ENCODE measurements at places on chromosomes 4 and X.

- no peak for DNase-seq
Observed at GRCh38 chrX:112818114-112819007, 22.3 kb downstream of the AMOT start.

- DNase-seq, result peak; percentile 33
Observed at GRCh38 chr4:128863312-128864075, 54.0 kb downstream of the JADE1 start.

DNA sequence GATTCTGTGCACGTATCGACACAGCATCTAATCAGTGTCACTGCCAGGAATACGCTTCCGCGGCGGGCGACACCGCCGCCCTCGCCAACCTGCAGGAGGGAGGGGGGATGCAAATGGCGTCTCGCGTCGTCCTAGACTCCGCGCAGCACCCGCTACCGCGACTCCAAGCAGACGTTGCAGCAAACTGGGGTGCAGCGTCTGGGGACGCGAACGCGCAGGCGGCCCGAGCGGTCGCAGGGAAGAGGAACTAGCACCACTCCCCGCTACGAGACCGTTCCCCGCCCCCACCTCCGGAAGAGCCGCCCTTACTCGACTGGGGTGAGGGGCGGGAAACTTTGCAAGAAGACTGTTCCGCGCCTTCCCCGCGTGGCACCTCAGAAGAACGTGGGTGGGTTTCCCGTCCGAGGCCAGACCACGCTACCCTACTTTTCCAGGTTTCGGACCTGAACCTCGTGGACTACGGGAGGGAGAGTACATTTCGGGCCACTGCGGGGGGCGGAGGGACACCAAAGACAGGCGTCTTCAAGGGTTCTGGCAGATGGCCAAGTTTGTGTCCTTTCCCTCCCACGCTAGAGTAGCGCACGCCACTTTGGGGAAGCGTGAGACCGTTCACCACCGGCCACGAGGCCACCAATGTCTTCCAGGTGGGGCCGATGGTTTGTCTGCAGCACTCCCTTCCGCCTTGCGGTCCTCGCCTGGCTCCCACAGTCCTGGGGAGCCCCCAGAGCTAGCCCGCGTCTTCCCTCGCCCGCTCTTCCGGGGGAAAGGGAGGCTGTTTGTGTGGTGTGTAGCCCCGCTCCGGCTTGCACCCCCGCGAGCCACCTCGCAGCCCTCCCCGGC, 78.0 kb upstream of the BCOR start:
- DNase-seq, result peak; percentile 76

- DNase-seq, result no peak
Observed at GRCh38 chrX:15855568-15856221, 1.1 kb upstream of the AP1S2 start.

DNA sequence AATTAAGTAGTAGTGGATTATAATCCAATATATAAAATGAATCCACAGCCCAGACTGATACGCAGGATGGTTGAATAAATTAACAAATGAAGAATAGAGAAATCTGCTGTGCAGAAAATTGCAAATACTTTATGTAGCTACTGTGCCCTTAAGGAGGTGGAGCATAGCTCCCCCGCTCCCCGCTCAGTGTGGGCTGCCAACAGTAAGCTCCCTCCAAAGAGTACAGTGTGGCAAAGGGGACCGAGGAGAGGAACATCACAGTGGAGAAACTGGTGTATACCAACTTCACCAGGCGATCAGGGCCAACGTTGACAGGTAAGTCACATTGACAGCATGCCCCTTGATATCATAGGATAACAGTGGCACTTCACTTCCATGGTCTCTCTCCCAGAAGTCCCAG, 57.9 kb upstream of the CLDN34 start:
- DNase-seq, result no peak

- no peak for DNase-seq
Observed at GRCh38 chr4:73523126-73523525, 41.6 kb downstream of the AFM start.

- no peak for DNase-seq
Observed at GRCh38 chr4:112329672-112330375, 32.7 kb downstream of the ALPK1 start.

DNA sequence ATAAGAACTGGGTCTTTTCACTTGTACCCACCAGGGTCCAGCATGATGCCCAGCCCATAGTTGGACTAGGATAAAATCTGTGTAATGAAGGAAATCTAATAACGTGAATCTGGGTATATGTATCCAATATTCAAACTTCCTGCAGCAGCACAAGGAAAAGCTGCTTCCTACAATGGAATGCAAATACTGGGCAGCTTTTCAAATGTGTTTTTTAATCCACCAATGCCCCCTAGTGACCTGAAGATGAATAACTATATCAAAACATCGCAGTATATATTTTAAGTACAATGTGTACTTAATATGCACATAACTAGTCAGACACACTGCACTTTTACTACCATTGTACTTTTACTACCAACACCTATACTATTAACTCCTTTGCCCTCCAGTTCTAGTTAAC, 5.3 kb downstream of the APOO start:
- DNase-seq, result peak; percentile 79

GRCh38 chr4:170400361-170400760, 310.6 kb upstream of the AADAT start:
- DNase-seq, result no peak

DNA sequence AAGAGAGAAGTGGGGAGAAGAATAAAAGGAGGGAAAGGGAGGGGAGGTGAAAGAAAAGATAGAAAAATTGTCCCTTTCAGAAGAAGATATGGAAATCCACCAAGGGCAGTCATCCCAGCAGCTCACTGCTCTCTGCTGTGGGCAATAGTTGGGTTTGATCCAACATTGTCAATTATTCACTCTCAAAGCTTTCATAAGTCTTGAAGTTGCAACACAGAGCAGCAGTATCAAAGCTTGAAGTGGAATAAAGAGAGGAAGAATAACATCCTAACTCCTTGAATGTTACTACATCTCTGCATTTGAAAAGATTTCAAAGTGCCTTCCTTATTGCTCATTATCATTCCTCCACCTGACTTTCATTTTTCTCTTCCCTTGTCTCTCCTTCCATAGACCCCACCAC, 62.3 kb upstream of the HHIP start:
- no peak for DNase-seq

- DNase-seq, result no peak
Observed at GRCh38 chrX:46398874-46399273, 146.3 kb downstream of the ZNF674 start.

DNA sequence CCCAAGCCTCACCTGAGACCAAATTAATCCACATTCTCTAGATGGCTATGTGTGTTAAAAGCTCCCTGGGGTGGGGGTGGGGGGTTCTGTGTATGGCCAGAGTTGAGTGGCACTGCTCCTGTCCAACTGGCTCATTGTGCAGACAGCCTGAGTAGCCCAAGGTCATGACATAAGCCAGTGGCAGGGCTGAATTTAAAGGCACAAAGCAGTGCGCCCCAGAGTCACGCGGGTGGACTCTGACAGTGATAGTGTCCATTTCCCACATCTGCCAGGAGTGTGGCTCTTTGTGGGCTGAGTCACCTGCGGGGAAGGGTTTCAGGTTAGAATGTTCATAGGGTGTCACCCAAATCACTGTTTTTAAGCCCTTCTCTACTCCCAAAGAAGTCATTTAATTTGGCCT, 45.4 kb downstream of the SCD5 start:
- DNase-seq, result no peak

GRCh38 chr4:83858131-83858530, 322.2 kb downstream of the GPAT3 start:
- DNase-seq, result no peak

Measured in skin of body (tissue), 3 donors.